Gastrocnemius medialis (tissue), 4 donors: ENCODE measurements at places on chromosomes 7 and 10. TPM values are rescaled to one million over a fixed set of nuclear protein-coding genes. Genes with fewer than 3 reads are reported as not detected.
A peak's percentile ranks its signal among the peaks of the same experiment; 100 is the strongest.

The MKX gene
- total RNA-seq, result not detected

The PVRIG gene
- total RNA-seq, result not detected

The ZPBP gene
- not detected for total RNA-seq

The EMX2 gene
- 1.5 TPM for total RNA-seq

The FAS gene
- 2.7 TPM for total RNA-seq

The NAT16 gene
- not detected for total RNA-seq

GRCh38 chr7:108650467-108650866, 80.8 kb downstream of the DNAJB9 start:
- no peaks in the 10 kb centered on the region for H3K27me3 ChIP-seq
- H3K27ac ChIP-seq, result no peak overlapping the region
- no peaks in the 10 kb centered on the region for H3K36me3 ChIP-seq
- H3K4me3 ChIP-seq, result no peak overlapping the region

DNA sequence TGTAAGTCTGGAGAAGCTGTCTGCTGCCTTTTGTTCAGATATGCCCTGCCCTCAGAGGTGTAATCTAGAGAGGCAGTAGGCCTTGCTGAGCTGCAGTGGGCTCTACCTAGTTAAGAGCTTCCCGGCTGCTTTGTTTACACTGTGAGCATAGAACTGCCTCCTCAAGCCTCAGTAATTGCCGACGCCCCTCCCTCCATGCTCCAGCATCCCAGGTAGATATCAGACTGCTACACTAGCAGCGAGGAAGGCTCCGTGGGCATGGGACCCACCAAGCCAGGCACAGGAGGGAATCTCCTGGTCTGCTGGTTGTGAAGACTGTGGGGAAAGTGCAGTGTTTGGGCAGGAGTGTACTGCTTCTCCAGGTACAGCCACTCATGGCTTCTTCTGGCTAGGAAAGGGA, 26.4 kb upstream of the CXCL12 start:
- peaks cover 5% of the 10 kb centered on the region for H3K4me1 ChIP-seq
- no peak overlapping the region for H3K4me3 ChIP-seq
- H3K27ac ChIP-seq, result no peak overlapping the region
- no peaks in the 10 kb centered on the region for H3K36me3 ChIP-seq
- H3K27me3 ChIP-seq, result no peaks in the 10 kb centered on the region

DNA sequence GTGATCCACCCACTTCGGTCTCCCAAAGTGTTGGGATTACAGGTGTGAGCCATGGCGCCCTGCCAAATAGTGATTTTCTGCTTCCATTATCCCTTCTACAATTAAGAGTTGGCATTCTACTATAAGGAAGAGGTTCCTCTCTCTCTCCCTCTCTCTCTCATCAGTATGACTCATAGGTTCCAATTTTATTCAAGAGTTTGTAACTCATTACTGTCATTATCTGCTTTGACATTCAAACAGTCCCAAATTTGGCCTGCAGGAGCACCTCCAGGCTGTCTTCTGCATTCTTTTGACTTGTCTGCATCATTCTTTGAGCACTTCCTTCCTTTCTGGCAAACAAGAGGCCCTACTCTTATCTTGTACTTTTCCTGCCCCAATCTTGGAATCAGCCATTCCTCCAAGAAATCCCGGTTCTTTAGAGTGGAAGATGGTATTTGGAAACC, 33.2 kb upstream of the CALU start:
- H3K4me1 ChIP-seq, result no peaks in the 10 kb centered on the region
- no peak overlapping the region for H3K27ac ChIP-seq
- no peaks in the 10 kb centered on the region for H3K27me3 ChIP-seq
- H3K36me3 ChIP-seq, result no peaks in the 10 kb centered on the region
- no peak for DNase-seq

GRCh38 chr7:43878867-43879266, 9.6 kb upstream of the MRPS24 start:
- H3K27ac ChIP-seq, result peak overlapping the region; percentile 83
- DNase-seq, result peak; percentile 30
- H3K27me3 ChIP-seq, result no peaks in the 10 kb centered on the region

DNA sequence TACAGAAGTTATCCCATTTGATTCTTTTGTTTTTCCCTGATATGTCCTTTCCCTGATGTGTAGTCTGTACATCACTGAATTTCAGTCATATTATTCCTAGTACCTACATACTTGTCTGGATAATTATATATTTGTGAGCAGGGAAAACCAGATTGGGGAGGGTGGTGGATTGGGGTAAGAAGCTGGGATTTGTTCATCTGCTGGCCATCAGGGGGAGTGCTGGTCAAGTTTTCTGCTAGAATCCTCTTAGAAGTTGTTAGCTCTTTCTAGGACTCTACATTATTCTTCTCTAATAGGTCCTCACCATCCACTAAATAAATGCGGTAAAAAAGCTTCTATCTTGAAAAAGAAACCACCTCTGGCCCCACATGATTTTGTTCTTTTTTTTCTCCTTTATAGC, 232.7 kb upstream of the TAC1 start:
- no peaks in the 10 kb centered on the region for H3K4me1 ChIP-seq
- no peak overlapping the region for H3K4me3 ChIP-seq
- H3K27ac ChIP-seq, result no peak overlapping the region
- DNase-seq, result no peak
- no peaks in the 10 kb centered on the region for H3K27me3 ChIP-seq

GRCh38 chr7:23334482-23335056, 35.4 kb downstream of the MALSU1 start:
- H3K4me3 ChIP-seq, result no peak overlapping the region
- no peak overlapping the region for H3K27ac ChIP-seq
- DNase-seq, result no peak
- no peaks in the 10 kb centered on the region for H3K27me3 ChIP-seq
- H3K36me3 ChIP-seq, result no peaks in the 10 kb centered on the region

DNA sequence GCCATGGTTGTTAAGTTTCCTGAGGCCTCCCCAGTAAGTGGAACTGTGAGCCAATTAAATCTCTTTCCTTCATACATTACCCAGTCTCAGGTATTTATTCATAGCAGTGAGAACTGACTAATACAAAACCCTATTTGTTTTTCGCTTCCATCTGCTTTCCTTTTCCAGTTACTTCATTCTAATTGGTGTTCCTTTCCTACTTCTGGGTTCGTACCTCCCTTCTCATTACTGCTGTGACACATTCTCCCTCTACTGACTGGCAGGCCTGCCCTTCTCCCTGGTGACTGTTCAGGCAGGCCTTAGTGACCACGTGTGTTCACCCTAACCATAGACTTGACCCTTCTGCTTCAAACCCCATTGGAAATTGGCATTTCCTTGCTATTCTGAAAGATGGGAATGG, 37.7 kb downstream of the MTURN start:
- H3K4me3 ChIP-seq, result no peak overlapping the region
- H3K27me3 ChIP-seq, result no peaks in the 10 kb centered on the region
- H3K27ac ChIP-seq, result peak overlapping the region; percentile 88
- DNase-seq, result no peak
- peaks cover 58% of the 10 kb centered on the region for H3K4me1 ChIP-seq
- H3K36me3 ChIP-seq, result no peaks in the 10 kb centered on the region

GRCh38 chr7:155358948-155359712, 61.5 kb downstream of the INSIG1 start:
- no peak for DNase-seq
- no peaks in the 10 kb centered on the region for H3K4me1 ChIP-seq
- no peaks in the 10 kb centered on the region for H3K36me3 ChIP-seq
- no peak overlapping the region for H3K27ac ChIP-seq

GRCh38 chr10:116690356-116691322, 51.7 kb downstream of the HSPA12A start:
- DNase-seq, result no peak
- H3K4me3 ChIP-seq, result no peak overlapping the region
- no peaks in the 10 kb centered on the region for H3K27me3 ChIP-seq
- peaks cover 10% of the 10 kb centered on the region for H3K4me1 ChIP-seq
- H3K36me3 ChIP-seq, result no peaks in the 10 kb centered on the region
